NCI-H345 (cell line): ENCODE measurements at places on chromosomes 13 and 19.

GRCh38 chr19:32269831-32270230 lies 75.6 kb upstream of the ZNF507 start:
- DNase-seq, result no peak

- DNase-seq, result no peak
Observed at GRCh38 chr19:14694641-14695266, 4.9 kb downstream of the ZNF333 start.

DNA sequence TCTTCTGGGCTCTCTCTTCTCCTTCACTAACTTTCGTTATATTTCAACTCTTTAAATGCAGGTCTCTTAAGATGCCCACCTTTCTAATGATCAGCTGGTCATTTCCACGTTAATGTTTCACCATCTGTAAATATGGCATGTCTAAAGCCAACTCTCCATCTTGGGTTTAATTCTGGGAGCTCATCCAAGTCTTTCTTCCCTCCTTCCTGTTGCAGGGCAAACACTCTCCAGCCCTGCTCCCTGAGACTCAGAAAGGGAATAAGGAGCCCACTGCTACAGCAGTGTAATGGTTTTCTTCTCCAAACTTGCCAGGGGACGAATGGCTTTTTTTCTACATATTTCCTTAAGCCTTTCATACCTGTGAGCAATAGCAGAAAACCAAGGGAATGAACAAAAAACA lies 73.3 kb upstream of the SOX1 start:
- DNase-seq, result no peak

DNA sequence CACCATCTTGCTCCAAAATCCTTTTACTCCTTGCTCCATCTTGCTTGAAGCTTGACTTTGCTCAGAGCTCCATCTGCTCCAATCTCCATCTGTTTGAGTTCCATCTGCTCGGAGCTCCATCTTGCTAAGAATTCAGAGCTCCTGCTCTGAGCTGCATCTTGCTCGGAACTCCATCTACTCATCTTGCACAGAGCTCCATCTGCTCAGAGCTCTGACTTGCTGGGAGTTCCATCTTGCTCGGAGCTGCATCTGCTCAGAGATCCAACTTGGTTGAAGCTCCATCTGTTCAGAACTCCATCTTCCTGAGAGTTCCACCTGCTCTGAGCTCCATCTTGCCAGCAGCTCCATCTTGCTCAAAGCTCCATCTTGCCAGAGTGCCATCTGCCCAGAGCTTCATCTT lies 80.6 kb upstream of the ZNF98 start:
- DNase-seq, result no peak

DNA sequence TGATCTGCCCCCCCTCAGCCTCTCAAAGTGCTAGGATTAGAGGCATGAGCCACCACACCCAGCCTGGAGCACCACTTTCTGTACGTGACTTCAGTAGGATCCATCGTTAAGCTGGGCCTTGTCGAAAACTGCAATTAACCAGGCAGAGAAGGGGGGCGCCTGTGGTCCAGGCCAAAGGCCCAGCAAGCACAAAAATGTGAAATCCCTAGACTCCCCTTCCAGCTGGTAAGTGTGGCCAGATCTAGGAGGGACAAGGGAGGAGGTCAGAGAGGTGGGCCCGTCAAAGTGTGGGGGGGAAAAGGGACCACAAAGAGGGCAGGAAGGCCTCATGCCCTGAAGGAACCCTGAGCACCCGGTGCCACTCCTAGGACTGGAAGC lies 13.8 kb downstream of the DDX39A start:
- no peak for DNase-seq

DNA sequence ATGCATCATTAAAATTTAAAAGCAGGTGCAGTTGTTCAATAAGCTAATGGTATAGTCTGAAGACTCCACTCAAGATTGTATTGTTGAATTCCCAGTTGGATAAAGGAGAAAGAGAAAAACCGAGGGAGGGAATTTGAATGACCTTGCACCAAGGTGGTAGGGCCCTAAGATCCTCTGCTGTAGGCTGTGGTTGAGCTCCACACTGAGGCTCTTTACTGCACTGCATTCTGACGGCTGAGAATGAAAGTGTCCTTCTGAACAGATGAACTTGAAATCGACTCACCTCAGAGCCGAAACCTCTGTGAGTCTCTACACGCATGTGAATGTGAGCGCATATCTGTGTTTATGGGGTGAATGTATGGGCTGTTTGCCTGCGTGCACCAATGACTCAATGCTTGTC lies 388.9 kb upstream of the DACH1 start:
- peak; percentile 39 for DNase-seq

GRCh38 chr13:85501616-85502015 lies 297.6 kb downstream of the SLITRK6 start:
- no peak for DNase-seq

DNA sequence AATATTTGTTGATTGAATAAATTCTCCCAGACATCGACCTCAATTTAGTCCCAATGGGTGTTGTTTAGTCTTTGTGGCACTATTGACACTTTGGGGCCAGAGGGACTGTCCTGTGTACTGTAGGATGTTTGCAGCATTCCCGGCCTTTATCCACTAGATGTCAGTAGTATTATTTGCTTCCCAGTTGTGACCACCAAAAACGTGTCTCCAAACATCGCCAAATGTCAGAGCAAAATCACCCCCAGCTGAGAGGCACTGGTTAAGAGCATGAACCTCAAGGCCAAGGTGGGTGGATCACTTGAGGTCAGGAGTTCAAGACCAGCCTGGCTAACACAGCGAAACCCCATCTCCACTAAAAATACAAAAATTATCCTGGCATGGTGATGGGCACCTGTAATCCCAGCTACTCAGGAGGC lies 15.4 kb downstream of the NLRP12 start:
- DNase-seq, result no peak

DNA sequence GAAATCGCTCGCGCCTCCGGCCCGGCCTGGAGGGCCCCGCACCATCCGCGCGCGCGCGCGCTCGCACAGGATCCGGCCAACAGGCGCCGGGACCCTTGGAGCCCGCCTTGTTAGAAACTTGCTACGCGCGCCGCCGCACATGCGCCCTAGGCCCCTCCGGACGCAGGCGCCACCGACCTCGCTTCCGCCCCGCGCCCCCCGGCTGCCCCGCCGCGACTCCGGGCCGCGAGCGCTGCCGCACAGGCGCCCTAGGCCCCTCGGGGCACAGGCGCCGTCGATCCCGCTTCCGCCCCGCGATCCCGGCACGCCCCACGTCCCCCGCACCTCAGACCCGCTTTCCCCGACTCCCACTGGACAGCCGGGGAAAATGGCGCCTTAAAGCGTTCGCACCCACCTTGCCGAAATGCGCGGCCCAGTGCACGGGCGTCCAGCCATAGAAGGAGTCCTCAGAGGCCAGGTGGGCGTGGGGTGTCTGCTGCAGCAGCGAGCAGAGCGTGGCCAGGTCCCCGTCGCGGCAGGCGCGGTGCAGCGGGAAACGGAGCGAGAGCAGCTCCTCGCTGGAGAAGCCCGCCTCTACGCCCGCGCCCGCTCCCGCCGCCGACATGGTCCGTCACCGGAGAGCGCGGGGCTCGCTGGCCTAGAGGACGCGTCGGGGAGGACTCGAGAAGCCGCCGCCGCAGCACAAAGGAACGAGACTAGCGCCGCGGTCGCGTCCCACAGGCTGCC lies 375 bp downstream of the ANKRD10 start:
- peak; percentile 71 for DNase-seq

DNA sequence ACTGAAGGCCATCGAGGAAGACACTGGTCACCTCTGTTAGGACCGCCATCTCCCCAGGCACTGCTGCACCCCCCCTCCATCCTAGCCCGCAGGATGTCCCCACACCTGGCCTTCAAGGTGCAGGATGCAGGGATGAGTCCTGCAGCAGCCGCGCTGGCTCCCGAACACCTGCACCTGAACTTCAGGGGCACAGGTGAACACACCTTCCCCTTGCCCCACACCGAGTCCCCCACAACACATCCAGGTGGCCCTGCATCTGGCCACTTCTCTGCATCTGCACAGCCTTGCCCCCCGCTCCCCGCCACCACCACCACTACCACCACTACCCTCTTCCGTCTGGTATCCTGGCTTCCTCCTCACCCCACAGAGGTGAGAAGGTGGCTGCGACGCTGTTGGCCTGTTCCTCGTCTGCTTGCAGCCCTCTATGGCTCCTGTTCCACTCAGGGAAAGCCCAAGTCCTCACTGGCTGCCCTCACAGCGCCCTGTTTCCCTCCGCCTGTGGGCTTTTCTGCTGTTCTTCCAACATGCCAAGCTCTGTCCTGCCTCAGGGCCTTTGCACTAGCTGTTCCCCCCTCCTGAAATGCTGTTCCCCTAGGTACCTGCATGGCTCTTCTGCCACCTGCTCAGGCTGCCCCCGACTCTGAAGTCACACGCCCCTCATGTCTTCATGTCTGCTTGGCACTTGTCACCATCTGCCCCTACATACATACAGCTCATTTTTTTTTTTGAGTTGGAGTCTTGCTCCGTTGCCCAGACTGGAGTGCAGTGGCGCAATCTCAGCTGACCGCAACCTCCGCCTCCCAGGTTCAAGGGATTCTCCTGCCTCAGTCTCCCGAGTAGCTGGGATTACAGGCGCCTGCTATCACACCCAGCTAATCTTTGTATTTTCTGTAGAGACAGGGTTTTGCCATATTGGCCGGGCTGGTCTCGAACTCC lies 1.4 kb upstream of the CERS1 start:
- no peak for DNase-seq

GRCh38 chr19:6737284-6737872 lies at the start of gene GPR108:
GPR108 (minus strand) TSS chr19:6737580; CDS start chr19:6737576, 4 bp downstream.
- DNase-seq, result peak; percentile 100

DNA sequence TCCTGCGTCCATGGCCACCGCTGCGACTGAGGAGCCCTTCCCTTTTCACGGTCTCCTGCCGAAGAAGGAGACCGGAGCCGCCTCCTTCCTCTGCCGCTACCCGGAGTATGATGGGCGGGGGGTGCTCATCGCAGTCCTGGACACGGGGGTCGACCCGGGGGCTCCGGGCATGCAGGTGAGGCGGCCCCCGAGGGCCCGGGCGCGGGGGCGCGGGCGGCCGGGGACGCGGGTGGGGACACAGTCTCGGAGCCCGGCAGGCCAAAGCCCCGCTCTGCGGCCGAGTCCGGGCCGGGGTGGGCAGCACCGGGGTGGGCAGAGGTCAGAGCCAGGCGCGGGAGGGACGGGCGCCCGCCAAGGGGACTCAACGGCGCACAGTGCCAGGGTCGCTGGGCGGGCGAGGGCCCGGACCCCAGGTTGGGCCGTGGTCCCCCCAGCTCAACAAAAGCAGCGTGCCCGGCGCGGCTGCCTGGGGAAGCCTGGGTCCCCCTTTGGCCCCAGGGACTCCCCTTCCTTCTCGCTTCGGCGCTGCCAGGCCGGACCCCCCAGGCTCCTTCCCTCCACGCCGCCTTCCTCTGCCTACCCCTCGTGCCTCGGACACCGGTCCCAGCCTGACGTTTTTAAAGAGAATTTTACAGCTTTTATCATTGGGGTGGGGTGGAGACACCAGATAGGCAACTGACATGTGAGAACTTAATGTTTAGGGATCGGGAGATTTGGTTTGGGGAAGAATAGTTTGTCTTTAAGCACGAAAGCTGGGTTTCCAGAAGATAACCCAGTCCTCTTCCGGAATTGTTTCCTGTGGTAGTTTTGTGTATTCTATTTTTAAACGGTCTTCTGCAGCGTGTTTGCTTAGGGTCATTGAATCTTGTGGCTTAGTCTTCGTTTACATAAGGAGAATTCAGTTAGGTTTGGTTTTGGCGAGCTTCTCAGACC lies 509 bp downstream of the TPP2 start:
- DNase-seq, result no peak

DNA sequence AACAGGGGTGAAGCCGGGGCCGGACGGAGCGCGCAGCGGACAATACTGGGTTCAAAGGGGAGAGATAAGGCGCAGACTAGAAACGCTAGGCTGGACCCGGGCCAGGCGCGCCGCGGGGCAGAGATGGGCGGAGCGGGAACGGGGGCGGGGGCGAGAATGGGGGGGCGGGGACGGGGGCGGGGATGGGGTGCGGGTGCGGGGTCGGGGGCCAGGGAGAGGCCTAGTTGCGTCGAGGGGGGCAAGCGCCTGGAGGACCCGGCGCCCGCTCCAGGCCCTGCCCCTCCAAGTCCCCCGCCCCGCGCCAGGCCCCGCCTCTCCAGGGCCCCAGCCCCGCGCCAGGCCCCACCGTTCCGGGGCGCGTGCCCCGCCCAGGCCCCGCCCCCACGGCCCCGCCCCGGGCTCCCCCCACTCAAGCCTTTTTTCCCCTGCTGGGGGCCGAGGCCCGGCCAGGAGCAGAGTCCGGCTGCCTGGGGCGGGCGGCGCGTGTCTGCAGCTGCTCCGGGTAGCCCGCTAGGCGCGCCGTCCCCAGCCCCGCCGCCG lies at the start of gene CERS4:
TSS of gene CERS4 (plus strand) at position 449 of the 540 bp plus-strand sequence. CDS start 41,707 bp downstream, outside the sequence.
- DNase-seq, result peak; percentile 84

- no peak for DNase-seq
Observed at GRCh38 chr13:99376132-99376531, 68.9 kb upstream of the GPR183 start.

DNA sequence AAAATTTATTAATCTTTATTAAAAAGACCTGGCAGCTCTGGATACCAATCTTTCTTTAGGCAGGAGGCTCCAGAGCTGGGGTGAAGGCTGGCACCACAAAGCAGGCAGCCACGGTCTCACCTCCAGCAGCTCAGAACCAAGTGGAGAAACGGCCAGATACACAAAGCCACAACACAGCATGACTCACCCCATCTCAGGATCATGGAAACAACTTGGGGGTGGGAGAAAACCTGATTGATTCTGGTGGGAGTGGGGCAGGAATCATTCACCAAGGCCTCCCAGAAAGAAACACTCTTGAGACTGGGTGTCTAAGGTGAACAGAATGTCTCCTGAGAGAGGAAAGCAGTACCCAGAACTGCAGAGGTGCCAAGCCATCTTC lies 64.2 kb downstream of the CRYL1 start:
- no peak for DNase-seq

DNA sequence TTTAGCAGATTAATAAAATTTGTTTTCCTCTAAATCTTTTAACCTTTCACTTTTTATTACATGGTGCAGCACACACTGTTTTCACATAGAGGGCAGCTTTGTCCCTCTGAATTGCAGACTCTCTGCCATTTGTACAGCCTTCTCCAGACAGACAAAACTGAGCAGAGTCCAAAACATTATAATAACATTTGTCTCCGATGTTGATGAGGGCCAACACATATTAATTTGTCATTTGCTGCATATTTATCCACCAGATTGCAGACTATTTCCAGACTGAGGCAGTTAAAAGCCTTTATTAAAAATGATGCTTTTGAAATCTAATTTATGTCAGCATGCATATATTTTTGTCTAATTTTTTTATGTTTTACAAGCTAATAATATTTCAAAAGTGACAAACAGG lies 1251.9 kb upstream of the SLC10A2 start:
- no peak for DNase-seq

GRCh38 chr19:843180-843835 lies 2.5 kb downstream of the PRTN3 start:
- no peak for DNase-seq
